Posterior cingulate gyrus (tissue), 11 donors: ENCODE measurements at places on chromosomes 16 and 17.

- no peak for DNase-seq
Observed at GRCh38 chr16:12323007-12323758, 346.6 kb downstream of the SNX29 start.

DNA sequence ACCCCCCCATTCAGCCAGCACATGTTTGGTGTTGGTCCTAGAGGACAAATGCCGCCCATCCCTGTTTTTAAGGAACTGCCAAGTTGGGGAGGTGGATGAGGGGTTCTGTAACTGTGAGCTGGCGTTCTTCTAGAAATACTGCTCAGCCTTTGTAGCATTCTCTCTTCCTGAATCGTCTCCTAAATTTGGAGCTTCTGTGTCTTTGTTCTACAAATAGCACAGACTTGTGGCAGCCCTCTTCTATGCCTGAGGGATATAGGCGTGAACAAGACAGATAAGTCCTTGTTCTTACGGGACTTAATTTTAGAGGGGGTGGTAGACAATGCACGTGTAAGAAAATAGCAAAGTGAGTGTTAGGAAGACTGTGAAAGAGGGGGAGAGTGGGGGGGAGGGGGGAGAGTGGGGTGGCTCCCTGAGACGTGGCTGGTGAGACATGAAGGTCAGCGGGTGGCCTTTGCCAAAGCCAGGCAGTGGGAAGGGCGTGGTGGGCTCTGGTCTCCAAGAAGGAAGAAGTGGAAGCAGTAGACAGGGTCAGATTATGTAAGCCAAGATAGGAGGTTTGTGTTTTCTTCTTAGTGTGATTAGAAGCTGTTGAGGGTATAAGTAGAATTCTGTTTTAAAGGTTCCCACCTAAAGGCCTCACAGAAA lies 9.9 kb downstream of the MFSD11 start:
- no peak for DNase-seq

DNA sequence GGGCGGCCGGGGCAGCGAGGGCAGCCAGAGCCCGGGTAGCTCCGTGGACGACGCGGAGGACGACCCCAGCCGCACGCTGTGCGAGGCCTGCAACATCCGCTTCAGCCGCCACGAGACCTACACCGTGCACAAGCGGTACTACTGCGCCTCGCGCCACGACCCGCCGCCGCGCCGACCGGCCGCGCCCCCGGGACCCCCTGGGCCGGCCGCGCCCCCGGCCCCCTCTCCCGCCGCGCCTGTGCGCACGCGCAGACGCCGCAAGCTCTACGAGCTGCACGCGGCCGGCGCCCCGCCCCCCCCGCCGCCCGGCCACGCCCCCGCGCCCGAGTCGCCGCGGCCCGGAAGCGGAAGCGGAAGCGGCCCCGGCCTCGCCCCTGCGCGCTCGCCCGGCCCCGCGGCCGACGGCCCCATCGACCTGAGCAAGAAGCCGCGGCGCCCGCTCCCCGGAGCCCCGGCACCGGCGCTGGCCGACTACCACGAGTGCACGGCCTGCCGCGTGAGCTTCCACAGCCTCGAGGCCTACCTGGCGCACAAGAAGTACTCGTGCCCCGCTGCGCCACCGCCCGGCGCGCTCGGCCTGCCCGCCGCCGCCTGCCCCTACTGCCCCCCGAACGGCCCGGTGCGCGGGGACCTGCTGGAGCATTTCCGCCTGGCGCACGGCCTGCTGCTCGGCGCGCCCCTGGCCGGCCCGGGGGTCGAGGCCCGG lies 36.1 kb upstream of the ZC3H18 start:
- DNase-seq, result peak; percentile 63

DNA sequence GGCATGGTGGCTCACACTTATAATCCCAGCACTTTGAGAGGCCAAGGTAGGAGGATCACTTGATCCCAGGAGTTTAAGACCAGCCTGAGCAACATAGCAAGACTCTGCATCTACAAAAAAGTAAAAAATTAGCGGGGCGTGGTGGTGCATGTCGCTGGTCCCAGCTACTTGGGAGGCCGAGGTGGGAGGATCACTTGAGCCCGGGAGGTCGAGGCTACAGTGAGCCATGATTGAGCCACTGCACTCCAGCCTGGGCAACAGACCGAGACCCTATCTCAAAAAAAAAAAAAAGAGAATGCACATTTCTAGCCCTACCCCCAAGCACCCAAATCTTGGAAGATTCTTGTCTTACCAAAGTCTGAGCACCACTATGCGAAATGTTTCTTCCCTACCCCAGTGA lies 15.6 kb upstream of the RHOT1 start:
- no peak for DNase-seq

DNA sequence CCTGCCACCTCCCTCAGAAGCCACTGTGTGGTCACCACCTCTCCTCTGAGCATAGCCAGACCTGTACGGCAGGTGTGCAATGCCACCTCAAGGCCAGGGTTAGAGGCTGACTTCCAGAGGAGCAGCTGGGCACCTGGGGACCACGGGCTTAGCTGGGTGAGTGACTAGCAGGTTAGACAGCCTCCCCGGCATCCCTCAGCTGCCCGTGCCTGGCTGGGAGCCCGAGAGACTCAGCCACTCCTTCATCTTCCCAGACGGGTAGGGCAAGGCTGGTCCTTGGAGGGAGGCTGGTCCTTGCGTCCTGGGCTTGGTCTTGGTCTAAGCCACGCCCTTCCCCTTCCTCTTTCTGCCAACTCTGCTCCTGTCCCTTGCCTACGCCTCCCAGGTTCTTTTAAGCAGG lies 7.8 kb downstream of the CRHR1 start:
- DNase-seq, result no peak

GRCh38 chr16:54746596-54746995 lies 184.1 kb upstream of the IRX5 start:
- no peak for DNase-seq

- no peak for DNase-seq
Observed at GRCh38 chr17:4297351-4297750, 33.6 kb upstream of the ANKFY1 start.

DNA sequence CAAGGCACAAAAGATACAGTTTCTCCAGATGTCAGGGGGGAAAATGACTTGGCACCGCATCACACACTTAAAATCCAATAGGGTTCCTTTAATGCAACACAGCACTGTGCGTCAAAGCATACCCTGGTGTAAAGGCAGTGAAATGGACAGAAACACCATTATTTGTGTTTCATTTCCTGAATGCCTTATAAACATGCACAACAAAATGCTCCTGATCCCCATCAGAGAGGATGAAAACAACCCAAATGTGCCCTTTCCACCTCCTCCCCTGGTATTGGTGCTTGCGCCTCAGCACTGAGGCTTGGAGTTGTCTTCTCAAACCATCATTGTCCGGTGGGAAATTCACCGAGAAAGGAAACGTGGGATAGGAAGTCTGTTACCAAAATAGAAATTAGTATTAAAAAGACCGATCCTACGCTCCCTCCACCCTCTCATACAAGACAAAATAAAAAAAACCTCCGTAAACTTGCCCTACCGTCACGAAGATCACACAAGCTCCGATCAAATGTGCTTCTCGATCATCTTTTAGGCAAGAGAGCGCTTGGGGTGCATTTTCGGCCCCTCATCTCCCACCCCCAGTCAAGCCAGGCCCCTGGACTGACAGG lies 722 bp downstream of the CDC27 start:
- DNase-seq, result no peak

DNA sequence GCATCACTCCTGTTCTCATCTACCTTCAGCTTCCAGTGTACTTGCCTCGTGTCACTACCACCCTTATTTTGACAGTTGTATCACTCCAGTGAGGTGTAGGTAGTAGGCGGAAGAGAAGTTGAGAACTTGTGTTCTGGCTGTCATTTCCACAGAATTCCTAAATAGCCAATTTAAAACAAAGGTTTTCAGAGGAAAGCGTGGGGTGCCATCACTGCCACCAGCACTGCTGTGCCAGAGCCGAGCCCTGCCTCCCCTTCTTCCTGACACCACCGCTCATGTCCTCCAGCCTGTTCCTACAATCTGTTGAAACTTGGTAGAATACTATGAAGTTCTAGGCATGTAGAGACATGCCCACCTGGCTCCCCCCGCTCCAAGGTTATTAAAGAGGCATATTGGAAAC lies 215.8 kb downstream of the TANC2 start:
- DNase-seq, result peak; percentile 43
